ENCODE measurements at places on chromosomes 3 and 15. TPM values are rescaled to one million over a fixed set of nuclear protein-coding genes. Genes with fewer than 3 reads are reported as not detected.

GRCh38 chr3:69178082-69178481 is 55.7 kb upstream of the LMOD3 start:
- H3K27ac ChIP-seq, result no peak overlapping the region
- peaks cover 37% of the 10 kb centered on the region for H3K36me3 ChIP-seq
- peaks cover 24% of the 10 kb centered on the region for H3K4me1 ChIP-seq
- DNase-seq, result no peak
- H3K4me3 ChIP-seq, result no peak overlapping the region

DNA sequence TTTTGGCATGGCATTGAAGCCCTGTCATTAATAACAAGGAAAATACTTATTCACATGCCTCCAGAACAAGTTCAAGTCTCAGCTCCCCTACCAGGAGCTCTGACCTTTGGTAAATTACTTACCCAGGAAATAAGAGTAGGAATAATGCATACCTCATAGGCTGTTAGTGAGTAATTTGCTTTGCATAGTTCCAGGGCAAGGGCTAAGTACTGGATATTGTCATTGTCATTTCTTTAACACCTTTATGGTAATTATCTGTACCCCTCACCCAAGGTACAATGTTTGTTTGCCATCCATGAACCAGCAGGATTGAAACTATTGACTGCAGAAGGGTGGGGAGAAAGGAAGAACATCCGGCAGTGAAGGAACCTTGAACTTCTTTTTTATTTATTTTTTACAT is 148.5 kb downstream of the SOX2 start:
- no peaks in the 10 kb centered on the region for H3K36me3 ChIP-seq
- H3K27ac ChIP-seq, result no peak overlapping the region
- no peak for DNase-seq
- H3K4me3 ChIP-seq, result no peak overlapping the region
- no peaks in the 10 kb centered on the region for H3K27me3 ChIP-seq
- H3K4me1 ChIP-seq, result no peaks in the 10 kb centered on the region

GRCh38 chr15:20340931-20341661 is 200.5 kb downstream of the GOLGA6L6 start:
- DNase-seq, result peak; percentile 41
- no peak overlapping the region for H3K27ac ChIP-seq
- peaks cover 4% of the 10 kb centered on the region for H3K36me3 ChIP-seq
- H3K4me3 ChIP-seq, result no peak overlapping the region
- no peaks in the 10 kb centered on the region for H3K4me1 ChIP-seq

DNA sequence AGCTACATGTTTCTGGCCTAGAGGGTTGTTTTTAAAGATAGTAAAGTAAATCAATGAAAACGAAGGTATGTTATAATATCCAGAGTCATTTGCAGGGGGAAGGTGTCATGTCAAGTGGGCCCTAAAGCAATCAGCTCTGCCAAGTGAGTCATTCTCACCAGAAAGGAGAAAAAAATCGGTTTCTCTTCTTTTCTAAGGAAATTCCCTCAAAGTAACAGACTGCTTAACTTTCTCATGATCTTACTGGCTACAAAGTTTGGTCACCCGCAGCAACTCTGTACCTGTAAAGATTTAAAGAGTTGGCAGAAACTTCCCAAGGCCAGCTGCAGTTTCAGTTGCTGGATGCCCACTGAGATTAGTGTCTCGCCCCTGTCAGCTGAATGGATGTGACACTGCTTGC is 5.5 kb upstream of the FSIP1 start:
- H3K36me3 ChIP-seq, result peaks cover 2% of the 10 kb centered on the region
- H3K4me1 ChIP-seq, result peaks cover 48% of the 10 kb centered on the region
- H3K27me3 ChIP-seq, result no peaks in the 10 kb centered on the region

DNA sequence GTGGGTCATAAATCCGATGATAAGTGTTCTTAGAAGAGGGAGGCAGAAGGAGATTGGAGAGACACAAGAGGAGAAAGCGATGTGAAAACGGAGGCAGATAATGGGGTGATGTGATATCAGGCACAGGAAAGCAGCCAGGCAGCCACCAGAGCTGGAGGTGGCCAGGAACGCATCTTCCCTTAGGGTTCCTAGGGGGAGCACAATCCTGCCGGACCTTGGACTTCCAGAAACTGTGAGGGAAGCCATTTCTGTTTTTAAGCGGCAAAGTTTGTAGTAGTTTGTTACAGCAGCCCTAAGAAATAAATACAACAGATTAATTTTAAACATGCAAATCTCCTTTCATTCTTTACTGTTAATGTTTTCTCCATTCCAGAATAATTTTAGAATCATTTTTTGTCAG is 259.9 kb upstream of the TMC3 start:
- peaks cover 2% of the 10 kb centered on the region for H3K27me3 ChIP-seq
- no peak for DNase-seq
- H3K27ac ChIP-seq, result no peak overlapping the region
- H3K36me3 ChIP-seq, result no peaks in the 10 kb centered on the region
- no peak overlapping the region for H3K4me3 ChIP-seq

DNA sequence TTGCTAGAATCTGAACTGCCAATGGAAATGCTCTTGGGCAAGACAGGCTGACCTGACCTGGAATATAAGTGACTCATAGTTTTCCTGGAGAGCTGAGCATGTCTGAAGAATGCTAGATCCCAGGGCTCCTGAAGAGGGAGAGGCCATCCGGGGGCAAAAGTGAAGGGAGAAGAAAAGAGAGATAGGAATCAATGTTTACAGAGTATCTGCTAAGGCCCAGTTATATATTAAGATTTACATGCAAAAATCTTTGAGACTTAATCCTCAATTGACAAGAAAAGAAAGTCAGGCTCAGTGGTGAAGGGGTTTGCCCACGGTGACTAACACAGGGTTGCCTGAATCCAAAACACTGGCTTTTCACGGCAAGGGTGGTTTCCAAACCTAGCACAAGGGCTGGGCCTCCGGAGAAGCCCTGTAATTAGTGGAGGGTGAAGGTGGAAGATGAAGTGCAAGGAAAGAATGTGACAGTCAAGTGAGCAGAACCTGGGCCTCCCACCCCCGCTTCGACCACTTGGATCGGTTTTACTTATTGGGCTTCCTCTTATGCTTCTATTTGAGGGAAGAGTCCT is 91.7 kb upstream of the FGF12 start:
- DNase-seq, result peak; percentile 66
- no peaks in the 10 kb centered on the region for H3K36me3 ChIP-seq
- peaks cover 20% of the 10 kb centered on the region for H3K4me1 ChIP-seq
- H3K27me3 ChIP-seq, result peaks cover 8% of the 10 kb centered on the region

DNA sequence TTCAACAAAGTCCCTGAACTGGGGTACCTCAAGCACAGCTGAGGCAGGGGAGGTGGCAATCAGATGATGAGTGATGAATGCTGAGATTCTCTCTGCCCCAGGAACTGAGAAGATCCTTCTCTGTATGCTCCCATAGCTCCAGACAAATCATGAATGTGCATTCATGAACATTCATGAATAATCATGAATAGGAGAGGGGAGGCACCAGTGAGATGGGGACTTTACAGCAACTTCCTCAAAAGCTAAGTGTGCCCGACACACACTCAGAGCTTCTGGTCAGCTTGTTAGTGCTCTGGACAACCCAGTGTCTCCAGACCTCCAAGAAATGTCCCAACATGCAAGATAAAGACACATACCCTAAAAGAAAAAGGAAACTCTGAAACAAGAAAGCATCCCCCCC is 24.3 kb downstream of the LRRC2 start:
- no peak overlapping the region for H3K27ac ChIP-seq
- no peak for DNase-seq
- H3K36me3 ChIP-seq, result no peaks in the 10 kb centered on the region
- H3K27me3 ChIP-seq, result no peaks in the 10 kb centered on the region
- no peak overlapping the region for H3K4me3 ChIP-seq

DNA sequence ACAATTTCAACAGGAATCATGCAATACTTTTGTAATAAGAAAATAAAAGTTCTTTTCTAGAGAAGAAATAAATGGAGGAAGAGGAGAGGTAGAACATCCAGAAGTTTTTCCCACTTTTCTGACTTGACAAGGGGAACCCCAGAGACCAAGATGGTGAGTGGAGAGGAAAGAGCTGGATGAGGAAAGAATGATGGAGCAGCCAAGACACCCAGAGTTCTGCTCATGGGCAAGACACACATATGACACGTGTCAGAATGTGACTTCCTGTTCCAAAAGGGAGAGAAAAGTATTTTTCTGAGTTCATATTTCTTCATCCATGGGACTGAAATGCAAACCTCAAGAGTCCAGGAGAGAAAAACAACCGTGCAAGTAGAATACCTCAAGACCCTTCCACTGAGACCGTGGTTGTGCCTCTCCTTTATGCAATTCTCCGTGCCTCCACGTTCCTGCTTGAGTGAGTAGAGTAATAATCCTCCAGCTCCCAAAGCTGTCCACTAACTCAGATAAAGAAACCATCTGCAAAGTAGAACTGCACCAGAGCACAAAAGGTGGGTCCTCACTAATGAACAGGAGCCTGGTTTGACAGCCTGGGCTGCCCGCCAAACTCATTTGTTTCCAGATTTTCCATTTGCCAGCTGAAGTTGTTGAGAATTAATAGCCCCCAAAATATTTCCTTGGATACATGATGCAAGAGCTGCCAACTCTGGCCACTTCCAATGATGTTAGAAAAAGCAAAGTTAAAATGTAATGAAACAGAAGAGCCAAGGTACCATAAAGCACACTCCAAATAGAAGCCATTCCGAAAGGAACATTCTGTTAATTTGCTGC is 272.6 kb upstream of the IGF1R start:
- H3K4me1 ChIP-seq, result no peaks in the 10 kb centered on the region
- no peak overlapping the region for H3K4me3 ChIP-seq
- DNase-seq, result no peak
- peaks cover 3% of the 10 kb centered on the region for H3K27me3 ChIP-seq
- no peaks in the 10 kb centered on the region for H3K36me3 ChIP-seq

GRCh38 chr3:104642827-104643226 is 723.9 kb upstream of the ALCAM start:
- H3K36me3 ChIP-seq, result no peaks in the 10 kb centered on the region
- no peak overlapping the region for H3K27ac ChIP-seq
- no peaks in the 10 kb centered on the region for H3K4me1 ChIP-seq
- DNase-seq, result no peak

Gene STOML1
- total RNA-seq, result 7.1 TPM

Gene ADAM10
- 82.0 TPM for total RNA-seq

Gene ALG1L2
- total RNA-seq, result not detected

Gene GOLGA8J
- not detected for total RNA-seq

Gene DNASE1L3
- not detected for total RNA-seq

Gene LRRIQ4
- 0.09 TPM for total RNA-seq

Gene ACAD9
- total RNA-seq, result 70.7 TPM

Gene IL17RC
- total RNA-seq, result 0.25 TPM

Gene FBLN2
- total RNA-seq, result not detected

Gene POTEB
- total RNA-seq, result not detected

Gene FGD5
- 0.09 TPM for total RNA-seq

Data from activated CD4-positive, alpha-beta T cell treated with anti-CD3 and anti-CD28 coated beads for 36 hours (primary cell).